ENCODE measurements at places on chromosomes 1 and 21. TPM values are rescaled to one million over a fixed set of nuclear protein-coding genes. Genes with fewer than 3 reads are reported as not detected.

DNA sequence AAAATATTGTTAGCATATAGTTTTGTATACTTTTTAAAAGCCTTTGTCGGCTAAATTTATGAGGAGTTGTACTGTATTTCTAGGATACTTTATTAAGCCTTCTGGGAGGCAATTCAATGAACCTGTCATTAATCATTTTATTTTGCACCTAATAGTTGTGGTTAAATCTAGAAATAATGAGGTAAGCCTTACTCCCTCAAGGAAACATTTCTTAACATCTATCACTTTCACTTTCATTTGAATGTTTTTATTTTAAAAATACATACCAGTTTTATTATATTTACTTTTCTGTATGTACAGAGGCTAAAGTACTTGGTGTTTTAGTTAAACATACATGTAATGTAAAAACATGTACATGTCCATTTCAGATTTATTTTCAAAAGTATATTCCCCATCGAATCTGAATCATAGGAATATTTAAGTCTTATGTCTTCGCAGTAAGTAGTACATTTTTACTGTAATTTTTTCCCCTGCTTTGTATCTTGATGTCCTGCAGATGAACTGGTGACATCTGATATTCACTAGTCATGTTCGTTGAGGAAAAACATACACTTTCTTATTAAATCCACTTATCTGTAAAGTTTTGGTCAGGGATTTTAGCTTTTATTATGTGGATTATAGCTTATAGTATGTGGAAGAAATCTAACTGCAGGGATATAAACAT is 82.8 kb downstream of the DISP1 start:
- no peak for DNase-seq

DNA sequence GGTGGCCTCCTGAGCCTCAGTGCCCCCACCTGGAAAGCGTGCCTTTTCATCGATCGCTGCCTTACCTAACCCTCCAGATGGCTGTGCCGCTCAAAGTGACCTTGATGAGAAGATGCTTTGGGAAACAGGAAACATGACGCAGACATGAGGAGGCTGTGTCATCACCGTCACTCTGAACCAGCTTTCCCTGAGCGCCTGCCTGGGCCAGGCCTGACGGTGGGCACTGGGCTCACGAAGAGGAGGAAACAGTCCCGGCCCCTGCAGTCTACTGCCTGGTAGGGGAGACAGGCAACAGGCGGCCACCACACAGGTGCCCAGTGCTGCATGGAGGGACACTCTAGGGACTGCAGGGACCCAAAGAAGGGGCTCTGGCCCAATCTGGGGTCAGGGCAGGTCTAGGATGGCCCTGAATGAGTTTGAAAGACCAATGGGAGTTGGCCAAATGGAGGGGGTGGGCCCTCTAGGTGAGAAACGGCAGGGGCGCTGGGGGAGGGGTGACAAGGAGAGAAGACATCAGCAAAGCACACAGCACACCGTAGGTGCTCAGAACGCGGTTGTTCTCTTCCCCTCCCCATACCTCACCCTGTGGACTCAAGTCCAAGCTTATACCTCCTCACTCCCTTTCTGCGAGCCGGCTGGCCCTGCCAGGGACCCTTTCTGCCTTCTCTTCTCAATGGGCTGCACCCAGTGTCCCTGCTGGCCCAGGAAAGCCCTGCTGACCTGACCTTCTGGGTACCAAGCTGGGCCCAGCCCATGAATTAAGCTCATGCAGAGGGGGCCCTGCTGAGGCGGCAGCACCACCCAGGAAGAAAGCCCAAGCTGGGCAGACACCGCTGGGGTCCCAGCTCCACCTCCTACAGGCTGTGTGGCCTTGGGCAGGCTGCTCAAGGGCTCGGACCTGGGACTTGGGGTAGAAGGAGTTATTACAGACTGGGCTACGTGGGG is 44.9 kb downstream of the GLIS1 start:
- DNase-seq = no peak

The CYP4B1 gene
- not detected for total RNA-seq

GRCh38 chr1:156090840-156091188 is 8.5 kb upstream of the MEX3A start:
- DNase-seq = peak; percentile 93

- no peak for DNase-seq
These were observed 51.6 kb downstream of the PCBP3 start for GRCh38 chr21:45695086-45695485.

The TMEM63A gene
- total RNA-seq = 21.4 TPM

GRCh38 chr1:246332078-246332477 is 175.0 kb downstream of the SMYD3 start:
- no peak for DNase-seq

- no peak for DNase-seq
These were observed 25.5 kb downstream of the DCAF8 start for GRCh38 chr1:160236806-160237205.

DNA sequence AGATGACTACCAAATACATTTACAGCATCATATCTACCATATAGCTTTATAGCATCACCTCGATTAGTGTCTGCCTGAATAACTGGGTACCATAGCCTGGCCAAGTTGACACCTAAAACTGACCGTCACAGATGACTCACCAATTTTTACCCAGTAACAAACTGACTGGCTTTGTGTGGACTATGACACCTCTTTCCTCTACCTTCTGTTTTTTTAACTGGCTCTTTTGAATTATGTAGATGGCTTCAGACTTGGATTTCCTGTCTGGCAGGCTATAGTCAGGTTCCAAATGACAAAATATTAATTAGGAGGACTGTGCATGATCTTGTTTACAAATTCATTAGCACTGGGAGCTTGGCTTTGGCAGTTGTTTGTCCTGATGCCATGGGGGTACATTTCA is 360.3 kb downstream of the TGFB2 start:
- DNase-seq = no peak

- no peak for DNase-seq
These were observed 64.0 kb downstream of the KCNAB2 start for GRCh38 chr1:6109688-6110087.

- DNase-seq = no peak
These were observed 33.5 kb downstream of the PROX1 start for GRCh38 chr1:214021321-214021720.

DNA sequence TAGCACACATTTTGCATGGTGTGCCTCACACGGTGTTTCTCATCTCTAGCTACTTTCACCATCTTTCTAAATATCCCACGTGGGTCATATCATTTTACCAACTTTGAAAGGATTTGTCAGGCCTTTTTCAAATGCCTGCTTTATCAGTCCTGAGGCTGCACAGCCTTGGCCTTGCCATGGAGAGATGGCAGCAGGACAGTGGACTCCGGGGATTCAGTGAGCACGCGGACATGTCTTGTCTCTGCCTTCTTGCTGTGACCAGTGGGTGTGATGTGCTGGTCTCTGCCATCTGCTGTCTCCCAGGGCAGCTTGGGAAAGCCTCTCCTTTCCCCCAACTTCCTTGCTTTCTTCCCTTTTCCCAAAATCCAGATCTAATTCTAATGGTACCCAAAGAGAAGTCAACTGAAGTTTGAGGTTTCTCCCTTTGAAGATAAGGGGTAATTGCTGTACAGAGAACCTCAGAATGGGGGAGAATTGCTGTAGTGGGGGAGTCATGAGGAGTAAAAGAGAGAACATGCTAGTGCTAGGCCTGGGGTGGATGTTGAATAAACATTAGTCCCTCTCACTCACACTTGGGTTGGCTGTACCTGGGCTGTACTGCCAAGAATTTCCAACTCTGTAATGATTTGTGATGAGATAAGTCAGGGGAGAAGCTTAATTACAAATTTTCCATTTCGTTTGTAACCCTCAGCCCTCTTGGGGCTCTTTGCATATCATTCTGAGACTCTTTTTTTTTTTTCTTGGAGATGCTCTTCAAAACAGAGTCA is 99.5 kb downstream of the GALNT2 start:
- DNase-seq = no peak

GRCh38 chr21:29159842-29160241 is 29.4 kb downstream of the MAP3K7CL start:
- no peak for DNase-seq

DNA sequence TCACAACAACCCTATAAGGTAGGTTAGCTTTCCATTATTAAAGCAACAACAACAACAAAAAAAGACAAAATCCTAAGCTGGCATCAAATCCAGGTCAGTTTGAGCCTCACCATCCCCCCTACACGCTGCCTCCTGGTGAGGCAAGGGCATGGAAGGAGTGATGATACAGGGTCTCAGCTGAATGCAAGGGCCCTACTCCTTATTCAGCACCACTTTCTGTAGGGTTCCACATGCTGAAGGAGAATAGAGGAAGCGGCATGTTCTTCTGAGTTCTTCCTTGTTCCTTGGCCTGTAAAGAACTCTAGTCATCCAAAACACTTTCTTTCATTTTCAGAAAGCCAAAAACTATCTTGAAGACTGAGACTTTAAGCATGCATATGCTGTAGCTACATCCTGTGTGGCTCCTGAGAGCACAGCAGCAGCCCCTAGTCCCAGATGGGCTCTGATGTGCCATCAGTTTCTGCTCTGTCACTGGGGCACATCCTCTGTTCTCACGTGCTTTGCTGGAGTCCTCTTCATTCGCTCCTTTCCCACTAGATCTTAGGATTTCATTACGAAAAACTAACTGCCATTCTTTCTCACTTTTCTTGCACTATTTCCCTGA is 6.2 kb downstream of the ILDR2 start:
- DNase-seq = no peak

DNA sequence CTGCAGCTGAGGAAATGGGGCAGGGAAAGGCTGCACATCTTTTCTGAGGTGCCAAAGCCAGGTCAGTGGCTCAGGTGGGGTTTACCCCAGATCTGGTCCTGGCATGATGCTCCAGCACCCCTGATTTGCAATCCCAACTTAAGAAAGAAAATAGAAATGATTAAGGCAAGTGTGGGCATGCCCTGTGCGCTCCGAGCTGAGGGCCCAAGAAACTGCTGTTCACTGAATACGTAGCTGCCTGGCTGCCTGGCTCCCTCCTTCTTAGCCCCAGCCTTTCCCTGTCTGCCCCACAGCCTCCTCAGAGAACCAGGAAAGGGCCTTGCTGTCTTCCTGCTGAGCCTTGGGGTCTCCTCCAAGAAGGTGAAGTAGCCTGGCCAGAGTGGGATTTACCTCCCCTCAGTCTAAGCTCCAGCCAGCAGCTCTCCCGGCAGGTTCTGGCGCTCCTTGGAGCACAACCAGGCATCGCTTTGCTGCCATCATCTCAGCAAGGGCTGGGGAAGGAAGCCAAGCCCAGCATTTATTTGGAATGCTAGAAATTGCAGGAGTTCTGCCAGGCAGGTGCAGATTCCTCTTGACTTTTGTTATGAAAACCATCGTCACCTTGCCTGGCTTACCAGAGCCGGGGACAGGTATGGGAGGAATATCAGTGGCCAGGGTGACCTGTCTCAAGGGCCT is 51.3 kb upstream of the SELENON start:
- no peak for DNase-seq

DNA sequence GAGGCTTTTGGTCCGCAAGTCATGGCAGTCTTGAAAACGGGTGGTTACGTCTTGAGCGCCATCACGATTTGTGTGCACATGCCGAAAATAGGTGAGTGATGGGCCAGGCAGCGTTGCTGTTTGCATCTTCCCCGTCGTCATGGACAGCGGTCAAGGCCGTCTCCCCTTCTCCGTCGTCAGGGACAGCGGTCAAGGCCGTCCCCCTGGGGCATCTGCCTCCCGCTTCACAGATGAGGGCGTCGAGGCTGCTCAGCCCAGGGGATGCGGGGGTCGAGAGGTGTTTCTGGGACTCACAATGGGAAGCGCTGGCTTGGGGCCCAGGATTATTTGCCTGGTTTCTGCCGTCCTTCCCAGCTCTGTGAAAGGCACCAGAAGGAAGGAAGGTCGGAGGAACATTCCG is 162.2 kb downstream of the PRDM16 start:
- DNase-seq = no peak

- no peak for DNase-seq
These were observed 604.6 kb downstream of the LRRIQ3 start for GRCh38 chr1:73593364-73593763.

GRCh38 chr1:50490640-50491039 is 67.4 kb upstream of the DMRTA2 start:
- DNase-seq = no peak

GRCh38 chr1:28534671-28535070 is 18.2 kb upstream of the TRNAU1AP start:
- DNase-seq = no peak

GRCh38 chr1:40646315-40646714 is 19.2 kb downstream of the RIMS3 start:
- no peak for DNase-seq

DNA sequence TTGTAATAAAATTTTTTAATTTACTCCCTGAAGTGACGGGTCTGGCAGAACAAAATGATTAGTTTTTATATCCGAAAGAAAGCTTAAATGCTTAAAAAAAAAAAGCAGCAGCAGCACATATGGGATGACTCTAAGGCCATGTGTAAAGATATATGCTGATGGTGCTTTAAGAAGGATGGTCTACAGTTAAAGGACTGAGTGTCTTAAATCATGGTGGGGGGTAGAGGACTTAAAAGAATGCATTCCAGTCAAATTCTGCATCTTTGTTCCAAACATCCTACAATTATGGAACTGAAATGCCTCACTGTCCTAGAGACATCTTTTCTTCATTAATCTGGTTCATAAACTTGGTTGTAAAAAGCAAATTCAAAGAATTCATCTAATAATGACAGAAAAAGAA is 7.0 kb downstream of the KDM5B start:
- no peak for DNase-seq

The AADACL4 gene
- not detected for total RNA-seq

The SYTL1 gene
- total RNA-seq = 0.65 TPM

- no peak for DNase-seq
These were observed 40.5 kb upstream of the NEK2 start for GRCh38 chr1:211715971-211716370.

- peak; percentile 79 for DNase-seq
These were observed 49.3 kb upstream of the PSEN2 start for GRCh38 chr1:226820941-226821718.

DNA sequence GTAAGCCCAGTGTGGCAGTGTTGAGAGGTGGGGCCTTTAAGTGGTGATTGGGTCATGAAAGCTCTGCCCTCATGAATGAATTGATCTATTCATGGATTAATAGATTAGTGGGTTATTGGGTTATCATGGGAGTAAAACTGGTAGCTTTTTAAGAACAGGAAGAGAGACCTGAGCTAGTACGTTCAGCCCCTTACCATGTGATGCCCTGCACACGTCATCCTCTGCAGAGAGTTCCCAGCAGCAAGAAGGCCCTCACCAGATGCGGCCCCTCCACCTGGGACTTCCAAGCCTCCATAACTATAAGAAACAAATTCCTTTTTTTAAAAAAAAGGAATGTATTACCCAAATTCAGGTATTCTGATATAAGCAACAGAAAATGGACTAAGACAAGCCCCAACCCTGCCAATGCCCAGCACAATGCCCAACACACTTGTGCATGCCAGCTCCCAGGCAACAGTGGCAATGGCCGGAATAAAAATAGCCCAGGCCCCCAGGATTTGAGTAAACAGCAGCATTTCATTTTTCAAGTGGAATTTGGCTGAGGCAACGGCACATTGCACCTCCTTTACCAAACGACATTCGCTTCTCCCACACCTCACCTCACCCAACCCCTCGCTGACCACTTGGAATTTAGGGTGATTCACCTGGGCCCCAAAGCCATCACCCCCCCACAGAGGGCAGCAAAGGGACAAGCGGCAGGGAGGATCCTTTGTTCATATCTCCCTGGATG is 215.9 kb downstream of the TOMM20 start:
- DNase-seq = peak; percentile 70

The ELF3 gene
- total RNA-seq = 2.0 TPM

The MCOLN3 gene
- total RNA-seq = 0.94 TPM
